ENCODE measurements at places on chromosomes 2 and 18.

- DNase-seq: no peak
Measured at GRCh38 chr2:203905656-203906055, 30.9 kb upstream of the ICOS start.

- DNase-seq: no peak
Measured at GRCh38 chr2:108889907-108890306, 99.1 kb downstream of the EDAR start.

- DNase-seq: no peak
Measured at GRCh38 chr18:48782381-48782861, 168.3 kb downstream of the SMAD7 start.

DNA sequence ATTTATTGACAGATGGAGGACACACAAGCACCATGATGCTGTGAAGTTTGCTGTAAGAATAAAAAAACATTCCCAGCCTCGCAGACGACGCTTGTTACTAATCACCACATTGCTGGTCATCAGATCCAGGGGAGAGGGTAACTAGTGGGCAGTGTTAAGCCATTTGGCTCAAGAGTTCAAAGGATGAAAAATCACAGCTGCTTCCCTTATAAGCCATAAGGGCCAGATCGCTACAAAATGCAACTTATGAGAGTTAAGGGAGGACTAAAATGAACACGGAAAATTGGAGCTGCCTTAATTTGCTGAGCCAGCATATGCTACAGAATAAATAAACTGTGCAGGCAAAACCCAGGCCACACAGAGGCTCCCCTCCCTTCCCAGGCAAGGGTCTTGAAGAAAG is 522.6 kb downstream of the TDRD15 start:
- no peak for DNase-seq

GRCh38 chr2:72602711-72603110 is 223.1 kb downstream of the EXOC6B start:
- DNase-seq: no peak

- DNase-seq: no peak
Measured at GRCh38 chr2:74205596-74205995, 7.2 kb downstream of the MTHFD2 start.

DNA sequence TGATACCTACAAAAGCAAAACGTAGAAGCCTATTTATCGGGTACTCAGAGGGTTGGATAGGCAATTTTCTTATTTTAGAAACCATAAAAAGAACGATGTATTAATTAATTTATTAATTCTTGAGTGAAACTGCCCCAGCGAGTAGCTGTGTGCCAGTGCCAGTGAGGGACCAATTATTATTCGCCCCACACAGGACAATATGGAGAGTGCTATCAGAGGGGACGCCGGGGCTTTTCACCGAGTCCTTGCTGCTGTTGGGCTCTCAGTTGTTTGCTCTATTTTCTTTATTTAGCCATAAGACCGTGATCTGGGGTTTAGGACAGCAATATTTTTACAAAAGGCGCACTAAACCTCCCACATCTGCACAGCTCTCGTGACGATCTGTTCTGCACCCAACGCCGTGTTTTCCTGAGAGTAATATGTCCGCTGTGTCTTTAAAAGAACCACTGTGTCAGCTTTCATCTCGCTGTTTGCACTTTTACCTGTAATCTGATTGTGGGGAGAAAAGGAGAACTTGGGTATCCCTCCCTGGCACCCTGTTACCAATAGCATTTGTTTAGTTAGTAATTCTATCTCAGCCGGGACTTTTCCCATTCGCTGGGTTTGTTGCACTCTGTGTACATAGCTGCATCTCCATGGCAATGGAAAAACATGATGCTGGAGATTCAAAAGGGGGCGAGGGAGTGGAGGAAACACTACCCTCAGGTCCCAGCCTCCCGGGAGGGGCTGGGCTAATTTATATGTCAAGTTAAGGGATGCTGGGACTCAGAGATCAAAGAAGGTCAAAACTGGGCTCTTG is 30.1 kb upstream of the ZNF516 start:
- peak; percentile 65 for DNase-seq

GRCh38 chr2:218293715-218294429 is 1.6 kb upstream of the TMBIM1 start:
- no peak for DNase-seq

- no peak for DNase-seq
Measured at GRCh38 chr2:149357058-149357457, 26.7 kb downstream of the LYPD6 start.

DNA sequence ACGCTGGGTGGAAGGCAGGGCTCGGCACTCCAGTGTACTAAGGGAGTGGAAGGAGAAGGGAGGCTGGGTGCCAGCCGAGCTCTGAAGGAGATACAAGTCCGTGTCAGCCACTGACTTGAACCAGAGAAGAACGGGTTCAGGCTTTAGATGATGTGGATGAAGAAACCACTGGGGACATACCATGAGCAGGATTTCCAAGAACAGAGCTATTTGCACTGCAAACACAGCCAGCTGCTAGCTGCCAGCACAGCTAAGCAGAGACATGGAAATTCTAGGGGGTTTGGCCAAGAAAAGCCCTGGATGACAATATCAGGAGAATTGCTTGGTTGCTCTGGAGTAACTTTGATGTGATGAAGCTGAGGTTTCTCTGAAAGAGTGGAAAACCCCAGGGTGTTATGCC is 5.2 kb downstream of the CD207 start:
- DNase-seq: no peak

DNA sequence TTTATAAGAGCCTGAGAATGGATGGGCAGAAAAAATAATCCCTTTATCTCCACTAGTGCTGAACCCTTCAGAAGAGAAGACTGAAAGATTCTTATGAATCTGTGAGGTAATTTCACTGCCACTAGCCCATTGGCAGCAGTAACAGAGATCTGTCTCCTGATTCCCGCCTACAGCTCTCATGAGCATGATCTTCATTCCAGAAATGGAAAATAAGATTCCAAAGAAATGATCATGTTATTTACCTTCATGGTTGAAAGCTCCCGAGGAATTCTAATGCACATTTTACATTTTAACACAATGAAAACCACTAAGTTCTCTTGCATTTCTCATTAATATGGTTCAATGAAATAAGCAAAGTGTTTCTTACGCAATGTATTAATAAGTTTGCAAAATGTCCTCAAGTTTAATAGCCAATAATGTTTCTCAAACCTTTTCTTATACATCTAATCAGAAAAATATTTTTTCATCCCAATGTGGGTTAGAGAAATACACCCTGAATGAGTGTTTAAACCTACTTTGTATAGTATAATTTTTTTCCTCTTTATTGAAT is 905.6 kb downstream of the TMEM182 start:
- DNase-seq: no peak
